NCI-H1694 treated with DMSO at 0.1 percent for 48 hours (cell line): ENCODE measurements at places on chromosomes 4 and X.

GRCh38 chrX:24245202-24245601 lies 68.7 kb downstream of the SUPT20HL2 start:
- DNase-seq, result no peak

GRCh38 chrX:120726294-120726693 lies 96.4 kb upstream of the C1GALT1C1 start:
- DNase-seq, result no peak

DNA sequence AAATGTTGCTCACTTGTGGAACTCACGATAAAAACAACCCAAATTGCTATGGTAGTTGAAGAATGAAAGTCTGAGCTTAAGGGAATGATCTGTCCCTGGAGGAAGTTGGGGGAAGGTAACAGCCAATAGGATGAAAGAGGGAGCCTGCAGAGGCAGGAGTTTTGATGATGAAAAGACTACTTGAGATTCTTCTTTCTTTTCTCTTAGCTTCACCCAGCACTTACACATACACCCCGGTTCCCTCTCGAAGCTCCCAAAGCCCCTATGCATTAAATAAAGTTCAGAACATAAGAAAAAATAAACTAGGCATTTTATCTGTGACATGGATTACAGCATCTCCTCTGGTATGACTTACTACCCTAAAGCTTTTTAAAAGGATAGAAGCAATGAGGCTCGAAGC lies 122.9 kb upstream of the GATB start:
- DNase-seq, result no peak

DNA sequence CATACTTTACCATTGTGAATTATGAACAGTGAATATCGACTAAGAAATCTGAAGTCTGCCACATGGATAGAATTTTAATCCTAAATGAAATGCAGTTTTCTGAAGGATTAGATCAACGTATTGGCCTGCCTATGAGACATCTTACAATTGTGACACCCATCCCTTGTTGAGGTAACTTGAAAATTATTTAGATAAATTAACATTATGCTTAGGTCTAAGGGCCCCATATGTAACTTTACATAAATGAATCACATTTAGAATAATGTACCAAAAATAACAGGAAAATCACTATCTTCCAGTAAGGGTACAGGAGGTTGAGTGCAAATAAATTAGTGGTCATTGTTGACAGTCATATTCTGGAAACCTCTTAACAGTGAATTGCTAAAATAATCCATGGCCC lies 13.5 kb downstream of the XAGE5 start:
- no peak for DNase-seq

DNA sequence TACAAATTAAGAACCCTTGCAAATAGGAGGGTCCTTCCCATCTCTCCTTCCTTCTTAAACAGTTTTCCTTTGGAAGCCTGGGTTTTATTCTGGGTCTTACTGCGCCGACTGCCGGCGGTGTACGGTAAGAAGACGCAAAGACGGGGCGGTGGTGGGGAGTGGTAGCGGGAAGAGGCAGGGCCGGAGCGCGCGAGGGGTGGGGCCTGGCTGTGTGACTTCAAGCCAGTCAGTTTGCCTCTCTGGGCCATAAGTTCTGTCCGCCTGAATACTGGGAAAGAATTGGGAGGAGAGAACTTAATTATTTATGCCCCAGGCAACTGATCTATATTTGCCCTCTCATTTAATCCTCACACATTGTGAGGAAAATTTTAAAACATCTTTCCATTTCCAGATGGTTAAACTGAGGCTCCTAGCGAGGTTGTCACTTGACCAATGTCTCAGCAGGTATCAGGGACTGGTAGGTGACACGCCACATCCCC lies 726 bp upstream of the KANTR start:
- peak; percentile 61 for DNase-seq

DNA sequence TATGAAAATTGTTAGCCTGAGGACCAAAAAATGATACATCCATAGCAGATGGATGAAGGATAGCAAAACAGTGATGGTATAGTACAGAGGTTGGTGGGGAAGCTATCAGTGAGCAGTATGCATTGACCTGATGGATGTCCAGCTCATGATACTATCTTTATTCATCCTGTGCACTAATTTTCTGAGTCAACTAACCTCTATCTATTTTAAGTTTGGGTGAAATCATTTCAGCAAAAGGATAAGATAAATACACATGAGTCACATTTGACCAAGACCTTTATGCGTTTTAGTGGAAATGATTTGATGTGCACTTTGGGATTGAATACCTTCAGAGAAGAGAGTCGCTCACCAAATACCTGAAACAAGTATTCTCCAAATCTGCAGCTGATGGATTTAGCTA lies 351.0 kb upstream of the NR3C2 start:
- DNase-seq, result no peak

DNA sequence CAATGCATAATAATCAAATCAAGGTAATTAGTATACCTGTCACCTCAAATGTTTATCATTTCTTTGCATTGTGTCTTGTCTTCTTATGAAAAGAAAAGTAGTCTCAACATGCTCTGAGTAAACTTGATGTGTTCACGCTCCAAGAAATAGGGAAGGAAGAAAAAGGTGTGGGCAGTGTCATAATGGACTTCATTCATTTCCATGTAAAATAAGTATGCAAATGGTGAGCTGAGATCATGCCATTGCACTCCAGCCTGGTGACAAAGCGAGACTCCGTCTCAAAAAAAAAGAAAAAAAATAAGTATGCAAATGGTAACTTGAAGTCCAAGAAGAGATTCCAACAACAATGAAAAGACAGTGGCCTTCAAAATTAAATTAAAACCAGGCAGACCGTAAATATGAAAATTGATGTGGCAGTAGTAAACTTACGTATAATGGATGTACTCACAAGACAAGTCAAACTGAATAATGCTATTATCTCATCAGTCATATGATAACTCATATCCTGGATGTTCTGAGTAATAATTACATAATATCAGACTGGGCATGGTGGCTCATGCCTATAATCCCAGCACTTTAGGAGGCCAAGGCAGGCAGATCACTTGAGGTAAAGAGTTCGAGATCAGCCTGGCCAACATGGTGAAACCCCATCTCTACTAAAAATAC lies 6.0 kb upstream of the CWH43 start:
- no peak for DNase-seq
